ENCODE measurements at places on chromosomes 6 and 20.

DNA sequence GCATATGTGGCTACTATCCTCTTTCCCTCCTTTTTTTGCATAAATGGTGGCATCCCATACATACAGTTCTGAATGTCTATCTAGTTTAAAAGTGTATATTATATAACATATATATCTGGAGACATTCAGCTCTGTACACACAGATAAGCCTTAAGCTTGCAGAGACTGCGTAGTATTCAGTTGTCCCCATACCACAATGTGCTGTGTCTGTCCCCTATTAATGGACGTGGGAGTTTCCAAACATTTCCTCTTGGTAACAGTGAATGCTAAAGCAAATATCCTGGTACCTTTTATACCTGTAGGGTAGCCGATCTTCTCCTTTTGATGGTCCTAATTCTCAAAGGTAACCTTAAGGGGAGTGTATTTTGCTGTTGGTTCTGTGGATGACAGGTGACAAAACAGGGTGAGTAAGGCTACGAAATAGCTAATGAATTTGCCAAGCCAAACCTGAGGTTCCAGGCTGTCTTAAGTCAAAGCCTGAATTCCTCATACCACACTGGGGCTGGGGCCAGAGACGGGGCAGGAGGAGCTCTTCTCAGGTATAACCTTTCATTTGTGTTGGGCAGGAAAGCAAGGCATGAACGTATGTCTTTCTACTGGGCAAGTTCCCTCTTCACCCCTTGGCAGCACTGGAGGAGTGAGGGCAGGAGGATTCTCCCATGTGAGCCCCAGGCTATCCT, 7.8 kb upstream of the C2 start:
- no peak for DNase-seq

GRCh38 chr6:44040786-44041185, 86.5 kb downstream of the MRPL14 start:
- DNase-seq, result no peak

DNA sequence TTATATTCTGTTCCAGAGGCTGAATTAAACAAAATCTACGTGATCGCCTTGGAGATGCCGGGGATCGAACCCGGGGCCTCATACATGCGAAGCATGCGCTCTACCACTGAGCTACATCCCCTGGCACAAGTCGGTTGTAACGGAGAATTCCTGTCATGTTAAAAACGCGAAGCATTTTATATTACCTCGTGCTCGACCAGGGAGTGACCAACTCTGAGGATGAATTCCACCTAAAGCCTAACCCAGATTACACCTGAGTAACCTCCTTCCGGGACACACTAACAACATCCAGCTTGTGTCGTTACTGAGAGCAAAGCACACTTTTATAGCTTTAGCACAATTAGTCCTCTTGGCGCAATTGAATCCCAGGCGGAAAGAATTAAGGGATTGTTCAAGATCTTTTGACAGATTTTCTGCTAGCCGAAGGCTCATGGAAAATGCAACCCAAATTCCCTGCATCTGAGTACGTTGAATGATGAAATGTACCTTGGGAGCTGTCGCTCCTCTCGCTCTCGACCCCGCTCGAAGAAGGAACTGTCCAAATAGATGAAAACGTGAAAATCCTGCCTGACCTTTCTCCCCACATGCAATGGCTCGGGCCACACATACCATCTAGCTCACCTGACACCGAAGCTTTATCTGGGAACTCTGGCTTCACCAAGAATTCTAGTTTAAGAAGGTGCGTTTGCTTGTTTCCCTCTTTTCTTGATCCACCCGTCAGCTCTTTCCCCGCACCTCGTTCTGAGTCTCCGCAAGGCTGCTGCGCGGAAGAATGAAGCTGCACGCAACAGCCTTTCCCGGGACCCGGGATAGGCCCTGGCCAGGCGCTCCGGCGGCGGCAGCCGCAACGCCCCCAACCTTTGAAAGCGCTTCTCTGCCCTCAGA, 148.3 kb downstream of the GPX5 start:
- peak; percentile 11 for DNase-seq

- DNase-seq, result no peak
Measured at GRCh38 chr6:148407372-148407771, 64.7 kb downstream of the SASH1 start.

GRCh38 chr6:149128489-149129145, 188.9 kb upstream of the TAB2 start:
- DNase-seq, result no peak

Measured in anterior cingulate cortex (tissue), 58 donors.